ENCODE measurements at places on chromosomes 12 and 14. TPM values are rescaled to one million over a fixed set of nuclear protein-coding genes. Genes with fewer than 3 reads are reported as not detected.

The HOXC4 gene
- total RNA-seq = 4.0 TPM

The DUSP16 gene
- total RNA-seq = 11.4 TPM

The KRT86 gene
- 41.1 TPM for total RNA-seq

The NOVA1 gene
- total RNA-seq = 6.2 TPM

The IAPP gene
- not detected for total RNA-seq

The ADCK1 gene
- total RNA-seq = 6.6 TPM

The SLC38A4 gene
- not detected for total RNA-seq

The KRT76 gene
- total RNA-seq = not detected

The SCN8A gene
- 2.5 TPM for total RNA-seq

The MAP3K9 gene
- total RNA-seq = 4.7 TPM

Measured in A549 treated with CpdA at 1 μM for 4 hours (cell line).